GM04504 (cell line): ENCODE measurements at places on chromosomes 3 and 15.

- no peak for DNase-seq
Measured at GRCh38 chr15:55197362-55197705, 593 bp upstream of the RSL24D1 start.

GRCh38 chr15:76972389-76973361 lies 22.3 kb upstream of the PSTPIP1 start:
- no peak for DNase-seq

GRCh38 chr15:45690581-45691260 lies 55.9 kb downstream of the SQOR start:
- DNase-seq = no peak

GRCh38 chr3:154243353-154243752 lies 80.9 kb downstream of the DHX36 start:
- DNase-seq = no peak

DNA sequence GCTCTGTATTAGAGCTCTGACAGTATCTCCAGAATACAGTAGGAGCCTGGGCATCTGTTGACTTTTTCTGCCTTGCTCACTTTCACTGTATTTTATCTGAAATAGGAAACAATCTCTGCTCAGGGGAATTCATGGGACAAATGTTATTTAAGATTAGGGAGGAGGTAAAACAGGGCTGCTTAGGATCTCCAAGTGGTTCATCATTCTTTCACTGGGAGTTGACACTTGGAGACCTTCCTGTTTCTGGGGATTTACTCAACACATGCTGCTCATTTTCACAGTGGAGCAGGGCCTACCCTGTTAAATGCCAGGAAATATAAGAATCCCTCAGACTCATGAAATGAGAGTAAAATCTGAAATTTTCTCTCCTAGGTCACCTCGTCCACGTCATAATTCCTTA lies 185.5 kb downstream of the GAP43 start:
- DNase-seq = no peak
